ENCODE measurements at places on chromosomes 16 and 17.

- no peak for DNase-seq
Measured at GRCh38 chr16:11413907-11414595, 68.8 kb downstream of the RMI2 start.

DNA sequence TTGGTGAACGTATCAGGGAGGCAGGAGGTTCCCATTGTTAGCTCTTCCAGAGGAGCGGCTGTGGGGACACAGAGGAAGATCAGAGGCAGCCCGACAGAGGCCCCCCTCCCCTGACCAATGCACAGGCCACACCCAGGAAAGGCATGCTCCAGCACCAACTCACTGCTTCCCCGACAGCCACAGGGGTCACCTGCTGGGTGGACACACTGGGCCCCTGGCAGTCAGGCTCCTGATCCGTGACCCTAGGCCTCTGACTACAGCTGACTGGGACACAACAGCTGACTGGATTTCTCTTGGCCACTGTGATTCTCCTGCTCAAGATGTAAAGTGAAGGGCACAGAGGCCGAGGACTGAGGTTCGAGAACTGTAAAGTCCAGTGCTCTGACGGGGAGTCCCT lies 63.5 kb downstream of the IL21R start:
- no peak for DNase-seq

- no peak for DNase-seq
Measured at GRCh38 chr16:75660321-75660720, 12.7 kb downstream of the TERF2IP start.

DNA sequence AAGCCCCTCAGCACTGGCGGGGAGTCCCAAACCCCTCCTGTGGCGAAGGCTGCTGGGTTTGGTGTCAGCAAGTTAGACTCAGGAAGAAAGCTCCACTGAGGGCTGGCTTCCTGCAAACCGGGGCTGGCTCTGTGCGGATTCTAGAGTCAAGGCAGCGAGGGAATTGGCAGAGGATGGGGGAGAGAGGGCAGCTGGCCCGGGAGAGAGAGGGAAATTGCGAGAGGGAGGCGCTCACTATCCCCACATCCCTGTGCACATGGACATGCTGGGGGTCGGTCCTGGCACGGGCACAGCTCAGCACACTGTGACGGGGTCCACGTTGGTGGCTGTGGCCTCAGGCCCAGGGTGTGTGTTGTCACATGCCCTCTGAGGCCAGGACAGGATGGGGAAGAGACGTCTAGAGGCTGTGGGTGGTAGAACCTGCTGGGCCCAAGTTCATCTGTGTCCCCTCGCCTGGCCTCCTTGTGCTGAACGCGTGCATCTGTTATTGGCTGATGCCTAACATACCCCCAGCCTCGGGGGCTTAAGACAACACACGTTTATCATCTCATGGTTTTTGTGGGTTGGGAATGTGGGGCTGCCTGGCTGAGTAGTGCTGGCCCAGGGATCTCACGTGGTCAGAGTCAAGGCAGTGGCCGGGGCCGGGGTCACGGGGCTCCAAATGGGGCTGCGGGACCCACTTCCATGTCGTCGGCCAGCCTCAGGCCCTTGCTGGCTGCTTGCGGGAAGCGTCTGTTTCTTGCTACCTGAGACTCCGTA lies 16.7 kb upstream of the JPH3 start:
- DNase-seq: no peak

DNA sequence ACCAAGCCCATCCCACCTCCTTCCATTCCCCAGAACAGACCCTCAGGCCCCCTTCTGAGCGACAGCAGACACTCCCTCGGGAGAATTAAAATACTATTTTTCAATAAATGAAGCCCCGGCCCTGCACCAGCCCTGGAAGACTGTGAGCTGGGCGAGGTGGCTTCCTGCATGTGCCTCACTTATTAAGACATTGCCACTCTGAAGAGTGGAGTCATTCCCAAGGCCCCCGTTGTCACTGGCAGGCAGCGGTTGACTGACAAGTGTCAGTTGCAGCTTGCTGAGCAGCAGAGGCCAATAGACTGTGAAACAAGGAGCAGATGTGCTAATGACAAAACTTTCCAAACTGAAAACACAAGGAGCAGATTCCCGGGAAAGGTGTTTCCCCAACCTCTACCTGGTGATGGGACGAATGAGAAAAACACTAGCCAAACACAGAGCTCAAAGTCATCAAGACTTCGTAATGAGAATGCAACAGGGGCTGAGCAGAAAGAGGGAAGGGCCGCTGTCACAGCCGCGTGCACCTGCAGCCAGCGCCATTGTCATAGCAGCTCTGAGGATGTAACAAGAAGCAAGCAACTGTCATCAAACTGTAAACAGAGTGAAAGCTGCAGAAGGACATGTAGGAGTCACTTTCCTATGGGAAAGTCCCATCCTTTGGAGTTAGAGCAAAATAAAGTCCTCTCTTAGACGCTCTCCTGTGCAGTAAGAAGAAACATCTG lies 232.1 kb downstream of the C16orf78 start:
- no peak for DNase-seq

DNA sequence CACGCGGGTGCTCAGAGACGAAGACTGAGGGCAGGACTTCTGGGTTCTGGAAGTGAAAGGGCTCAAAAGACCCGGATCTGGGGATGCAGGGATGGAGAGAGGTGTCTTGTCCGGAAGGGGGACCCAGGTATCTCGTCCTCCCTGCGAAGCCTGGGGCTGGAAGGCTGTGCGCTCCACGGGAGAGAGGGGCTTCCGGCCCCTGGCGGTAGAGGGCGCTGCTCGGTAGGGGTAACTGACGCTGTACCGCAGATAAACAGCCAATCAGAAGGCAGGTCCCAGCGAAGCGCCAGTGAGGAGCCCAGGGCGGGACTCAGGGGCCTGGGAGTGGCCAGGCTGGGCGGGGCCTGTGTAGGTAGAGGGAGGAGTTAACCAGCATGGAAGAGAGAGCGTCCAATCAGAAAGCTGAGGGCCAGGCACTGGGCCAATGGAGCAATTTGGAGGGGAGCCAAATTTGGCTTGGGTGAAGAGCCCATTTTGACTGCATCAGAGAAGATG lies 804 bp downstream of the TGFB1I1 start:
- DNase-seq: peak; percentile 95

DNA sequence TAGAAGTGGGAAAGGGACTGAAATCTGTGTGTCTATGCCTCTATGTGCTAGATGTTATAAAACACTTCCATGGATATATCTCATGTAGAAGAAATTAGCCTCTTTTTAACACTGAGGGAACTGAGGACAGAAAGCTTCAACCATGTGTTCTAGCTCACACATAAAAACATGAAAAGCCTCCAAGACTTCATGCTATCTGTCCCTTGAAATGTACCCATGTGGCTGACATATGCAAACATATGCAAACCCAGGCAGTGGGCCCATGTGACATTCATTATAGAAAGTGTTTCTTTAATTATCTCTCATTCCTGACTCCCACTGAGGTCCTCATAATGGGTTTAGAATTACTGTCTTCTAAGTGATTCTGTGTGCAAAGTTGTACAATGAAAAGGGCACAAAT lies 134.7 kb upstream of the MAF start:
- no peak for DNase-seq

GRCh38 chr16:21959050-21959449 lies 5.9 kb downstream of the UQCRC2 start:
- no peak for DNase-seq

GRCh38 chr16:1474796-1475551 lies at the start of gene CLCN7:
CLCN7 (minus strand) TSS chr16:1475028; CDS start chr16:1474974, 54 bp downstream.
- DNase-seq: peak; percentile 85

GRCh38 chr16:83075956-83076355 lies 449.2 kb downstream of the CDH13 start:
- no peak for DNase-seq

- no peak for DNase-seq
Measured at GRCh38 chr17:81025741-81026129, 9.2 kb upstream of the BAIAP2 start.

DNA sequence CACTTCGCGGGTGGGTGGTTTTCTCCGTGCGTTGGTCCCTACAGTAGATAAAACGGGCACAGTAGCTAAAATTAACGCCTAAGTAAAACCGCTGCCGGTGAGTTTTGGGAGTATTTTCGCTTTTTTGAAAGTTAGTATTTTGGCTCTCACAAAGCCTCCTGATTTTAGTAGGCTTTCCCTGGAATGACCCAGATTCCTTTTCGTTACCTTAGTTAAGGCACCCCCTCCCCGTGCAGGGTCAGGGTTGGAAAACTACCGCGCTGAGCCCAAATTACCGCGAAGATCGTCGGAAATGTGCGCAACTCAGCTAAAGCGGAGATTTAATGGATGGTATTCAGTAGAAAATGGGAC lies 28.3 kb upstream of the ST6GALNAC1 start:
- no peak for DNase-seq

DNA sequence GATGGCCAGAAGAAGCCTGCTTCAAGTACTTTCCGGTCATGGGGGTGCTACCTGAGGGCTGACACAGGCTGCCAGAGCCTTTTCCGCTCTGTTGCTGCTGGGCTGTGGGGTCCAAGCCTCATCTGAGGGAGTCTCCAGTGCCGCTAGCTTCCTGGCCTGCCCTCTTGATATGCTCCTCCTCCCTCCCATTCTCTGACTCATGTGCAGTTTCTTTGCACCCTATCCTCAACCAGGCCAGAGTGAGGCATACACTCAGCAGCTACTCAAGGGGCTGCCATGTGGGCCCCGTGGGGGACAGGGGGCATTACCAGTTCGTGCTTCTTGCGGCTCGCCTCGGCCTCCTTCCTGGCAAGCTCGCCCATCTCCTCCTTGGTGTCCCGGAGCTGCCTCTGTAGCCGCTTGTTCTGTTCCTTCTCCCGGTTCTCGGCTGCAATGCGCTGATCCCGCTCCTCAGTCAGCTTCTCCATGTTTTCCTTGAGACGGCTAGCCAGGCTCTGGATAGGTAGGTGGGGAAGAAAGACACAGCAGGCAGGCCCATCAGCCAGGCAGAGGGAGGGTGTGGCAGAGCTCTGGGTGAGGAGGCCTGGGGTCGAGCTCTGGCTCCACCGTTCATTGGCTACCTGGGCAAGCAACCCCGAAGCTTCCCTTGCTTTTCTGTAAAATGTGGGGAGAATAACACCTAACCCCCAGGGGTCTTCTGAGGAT lies 43.8 kb downstream of the PIPOX start:
- DNase-seq: peak; percentile 15

- peak; percentile 14 for DNase-seq
Measured at GRCh38 chr17:51044976-51045375, 75.7 kb downstream of the SPAG9 start.

DNA sequence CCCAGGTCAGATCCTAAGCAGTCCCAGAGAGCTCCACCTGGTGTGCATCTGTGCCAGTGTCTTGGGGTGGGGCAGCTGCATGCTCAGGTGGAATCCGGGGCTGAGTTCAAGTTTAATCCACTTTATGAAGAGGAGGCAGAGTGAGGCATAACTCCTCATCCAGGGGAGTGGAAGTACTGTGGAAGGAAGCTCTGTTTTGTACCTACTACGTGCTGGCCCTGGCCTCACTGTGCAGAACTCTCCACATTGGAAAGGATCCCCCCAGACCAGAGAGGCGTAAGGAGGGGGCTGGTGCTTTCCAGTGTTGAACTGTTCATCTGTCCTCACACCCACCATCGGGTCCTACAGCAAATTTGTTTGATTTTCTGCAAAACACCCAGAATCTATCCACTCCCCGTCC lies 78.0 kb downstream of the ABCC6 start:
- DNase-seq: no peak

GRCh38 chr16:2702871-2703745 lies 16.9 kb downstream of the PRSS27 start:
- no peak for DNase-seq

- no peak for DNase-seq
Measured at GRCh38 chr16:88957887-88958577, 19.0 kb downstream of the CBFA2T3 start.

DNA sequence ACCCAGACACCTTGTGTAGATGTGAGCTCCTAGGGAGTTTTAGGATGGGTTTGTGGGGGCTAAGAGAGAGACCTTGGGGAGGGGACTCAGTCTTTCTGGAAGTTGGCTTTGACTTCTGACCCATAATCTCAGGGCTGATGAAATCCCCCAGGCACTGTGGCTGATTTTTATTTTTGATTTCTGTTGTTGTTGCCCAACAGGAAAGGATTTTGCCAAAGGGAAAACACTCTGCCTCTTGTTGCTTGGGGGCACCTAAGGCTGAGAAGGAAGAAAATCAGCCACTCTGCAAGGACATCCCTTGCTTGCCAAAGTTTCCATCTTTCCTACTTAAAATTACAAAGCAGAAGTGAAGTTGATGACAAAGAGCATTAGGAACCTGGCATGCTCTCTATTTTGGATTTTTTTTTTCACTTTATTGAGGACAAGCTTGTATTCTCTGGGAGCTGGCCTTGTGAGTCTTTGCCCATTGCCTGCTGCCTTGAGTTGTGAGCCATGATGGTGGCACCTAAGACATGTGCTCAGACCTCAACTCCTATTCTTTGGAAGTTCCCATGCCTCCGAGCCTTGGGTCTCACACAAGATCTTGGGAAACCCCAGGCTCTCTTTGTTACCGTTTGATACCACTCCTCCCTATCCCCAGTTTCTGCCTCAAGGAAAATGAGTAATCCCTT lies 3.2 kb upstream of the C1QTNF1 start:
- no peak for DNase-seq

GRCh38 chr17:47949946-47950345 lies 7.7 kb downstream of the PRR15L start:
- no peak for DNase-seq

DNA sequence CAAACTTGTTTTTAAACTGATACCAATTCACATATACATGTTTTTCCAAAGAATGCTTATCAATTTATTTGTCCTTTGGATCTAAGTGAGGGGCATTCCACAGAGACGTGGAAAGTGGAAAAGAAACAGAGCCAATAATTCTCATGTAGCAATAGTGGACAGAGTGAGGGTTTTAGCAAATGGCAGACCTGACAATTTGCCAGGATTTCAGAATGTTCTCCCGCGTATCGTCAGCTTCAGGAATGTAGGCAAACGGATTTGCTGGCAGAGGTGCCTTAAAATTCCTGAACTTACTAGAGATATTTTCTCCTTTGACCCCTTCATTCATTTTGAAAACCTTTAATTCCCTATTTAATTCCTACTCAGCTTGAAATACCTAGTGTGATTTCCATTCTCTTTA lies 193.4 kb upstream of the CPHXL start:
- DNase-seq: peak; percentile 33

DNA sequence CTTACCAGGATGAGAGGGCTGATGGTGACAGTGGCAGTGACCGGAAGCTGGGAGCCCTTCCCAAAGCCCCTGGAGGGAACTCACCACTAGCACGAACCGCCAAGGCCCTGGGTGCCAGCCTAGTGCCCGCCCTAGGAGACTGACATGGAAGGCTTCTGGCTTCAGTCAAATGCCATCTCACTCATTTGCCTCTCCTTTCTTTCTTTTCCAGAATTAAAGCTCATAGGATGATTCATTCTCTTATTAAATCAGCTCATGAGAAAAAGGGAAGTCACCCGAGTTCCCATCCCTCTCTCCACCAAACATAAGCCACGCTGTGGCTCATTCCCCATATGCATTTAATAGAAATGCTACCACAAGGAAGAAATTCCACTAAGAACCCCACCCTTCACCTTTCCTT lies 12.1 kb downstream of the CUEDC1 start:
- DNase-seq: peak; percentile 65

- no peak for DNase-seq
Measured at GRCh38 chr16:17915791-17916190, 420.7 kb downstream of the NPIPA8 start.

DNA sequence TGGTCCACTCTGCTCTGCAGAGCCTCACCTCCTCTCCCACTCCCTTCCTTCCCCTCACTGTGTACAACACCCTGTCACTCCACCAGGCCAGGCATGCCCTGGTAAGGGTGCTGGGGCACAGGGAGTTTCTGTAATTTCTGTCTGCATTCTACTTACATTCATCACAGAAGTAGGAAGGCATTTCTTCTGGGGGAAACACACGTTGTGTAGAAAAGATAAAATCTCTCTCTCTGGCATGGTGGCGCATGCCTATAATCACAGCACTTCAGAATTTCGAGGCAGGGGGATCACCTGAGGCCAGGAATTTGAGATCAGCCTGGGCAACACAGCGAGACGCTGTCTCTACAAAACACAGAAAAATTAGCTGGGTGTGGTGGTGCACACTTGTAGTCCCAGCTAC lies 27.0 kb downstream of the WNT3 start:
- no peak for DNase-seq
